ENCODE measurements at places on chromosomes 4 and X. TPM values are rescaled to one million over a fixed set of nuclear protein-coding genes. Genes with fewer than 3 reads are reported as not detected.

DNA sequence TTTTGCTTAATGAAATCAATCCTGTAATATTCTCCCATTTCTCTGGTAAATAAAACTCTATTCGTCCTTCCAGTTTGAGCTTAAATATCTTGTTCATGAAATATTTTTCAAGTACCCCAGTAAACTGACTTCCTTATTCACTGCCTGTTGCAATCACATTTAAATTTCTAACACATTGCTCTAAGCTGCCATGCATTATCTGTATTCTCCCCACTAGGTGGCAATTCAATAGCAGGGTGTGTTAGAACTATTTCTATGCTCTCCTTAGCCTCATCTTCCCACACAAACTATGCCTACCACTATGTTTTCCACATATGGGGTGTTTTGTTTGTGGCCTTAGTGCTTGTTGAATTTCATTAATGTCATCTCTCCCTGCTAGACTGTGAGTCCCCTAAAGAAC is 377.1 kb upstream of the HS3ST1 start:
- DNase-seq: no peak

GRCh38 chr4:143381189-143382118 is 44.8 kb downstream of the GAB1 start:
- DNase-seq: peak; percentile 78

- no peak for DNase-seq
Observed at GRCh38 chrX:78725287-78725686, 22.2 kb upstream of the LPAR4 start.

- no peak for DNase-seq
Observed at GRCh38 chr4:102036619-102037376, 246.3 kb downstream of the BANK1 start.

- peak; percentile 72 for DNase-seq
Observed at GRCh38 chrX:107825698-107826237, at the start of gene MID2. TSS of gene MID2 (plus strand) at chrX:107825866. CDS start at chrX:107826427, 561 bp downstream.

DNA sequence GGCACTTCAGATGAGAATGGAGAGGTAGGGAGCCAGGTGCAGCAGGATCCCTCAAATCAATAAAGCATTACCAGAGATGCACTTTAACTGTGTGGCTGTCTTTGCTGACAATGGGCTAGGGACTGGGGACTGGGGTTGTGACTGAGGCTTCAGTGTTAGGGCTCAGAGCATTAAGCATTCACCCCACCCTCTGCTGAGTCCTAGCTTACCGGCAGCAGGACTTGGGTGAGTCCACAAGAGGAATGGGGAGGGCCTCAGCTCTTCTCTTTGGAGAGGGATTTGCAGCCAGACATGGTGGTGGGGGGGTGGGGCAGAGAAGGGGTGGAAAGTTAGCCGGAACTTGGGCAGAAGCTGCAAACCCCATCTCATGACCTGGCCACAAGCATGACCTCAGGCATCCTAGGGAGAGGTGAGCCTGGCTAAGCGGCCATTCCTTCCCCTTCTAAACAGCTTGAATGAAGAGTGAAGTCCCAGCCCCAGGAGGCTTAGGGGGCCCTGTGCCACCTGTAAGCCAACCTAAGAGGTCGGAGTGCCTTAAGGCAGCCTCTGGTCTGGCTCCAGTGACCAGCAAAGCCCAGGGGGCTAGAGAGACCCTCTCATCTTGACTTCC is 78.4 kb downstream of the STARD8 start:
- DNase-seq: no peak

- peak; percentile 0 for DNase-seq
Observed at GRCh38 chrX:39356119-39356807, 555.0 kb downstream of the MID1IP1 start.

GRCh38 chr4:69322055-69322454 is 41.8 kb downstream of the UGT2B28 start:
- no peak for DNase-seq

DNA sequence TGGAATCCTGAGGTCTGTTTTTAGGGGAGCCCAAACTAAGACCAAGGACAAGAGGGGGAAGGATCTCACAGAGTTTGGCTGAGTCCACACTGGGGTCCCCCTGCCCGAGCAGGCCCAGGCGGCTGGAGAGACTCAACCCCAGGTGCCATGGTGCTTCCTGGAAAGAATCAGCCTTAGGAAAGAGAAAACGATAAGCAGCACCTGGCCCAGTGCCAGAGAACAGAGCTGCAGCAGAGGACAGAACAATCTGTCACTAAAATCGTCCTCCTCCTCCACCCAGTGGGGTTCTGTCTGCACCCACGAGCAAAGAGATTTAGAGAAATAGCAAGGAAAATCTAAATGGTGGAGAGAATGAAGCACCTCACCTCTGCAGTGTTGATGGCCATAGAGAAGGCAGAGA is 470.5 kb downstream of the BCOR start:
- DNase-seq: no peak

DNA sequence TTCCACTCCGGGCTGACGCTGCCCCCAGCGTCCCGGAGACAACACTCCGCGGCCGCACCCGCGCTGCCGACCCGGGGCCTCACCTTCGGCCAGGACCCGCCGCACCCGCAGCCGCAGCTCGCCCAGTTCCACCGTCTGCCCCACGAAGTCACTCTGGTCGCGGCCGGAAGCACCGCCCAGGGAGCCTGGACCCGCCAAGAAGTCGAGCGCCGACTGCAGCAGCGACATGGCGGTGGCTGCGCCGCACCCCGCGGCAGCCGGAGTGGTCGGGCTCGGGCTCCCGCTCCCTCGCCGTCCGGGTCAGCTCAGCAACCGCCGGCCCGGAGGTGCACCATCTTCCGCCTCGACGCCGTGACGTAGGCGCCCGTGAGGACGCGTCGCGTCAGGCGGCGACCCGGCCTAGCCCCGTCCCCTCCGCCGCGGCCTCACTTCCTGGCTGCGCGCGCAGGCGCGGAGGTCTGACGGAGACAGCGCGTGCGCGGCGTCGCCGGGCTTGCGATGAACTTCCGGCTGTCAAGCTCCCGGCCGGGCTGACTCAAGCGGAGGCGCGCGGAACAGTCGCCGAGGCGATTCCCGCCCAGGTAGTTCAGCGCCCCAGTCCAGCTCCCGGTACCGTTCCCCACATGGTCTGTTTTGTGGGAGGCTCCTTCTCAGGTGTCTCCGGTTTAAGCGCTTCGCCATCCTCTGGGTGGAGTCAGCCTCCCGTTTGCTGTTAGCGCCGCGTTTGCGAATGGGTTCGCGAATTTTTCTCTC is at the start of the genes GAK and TMEM175:
Gene GAK, minus strand, starts transcription at position 357 of the 753 bp plus-strand sequence. Its CDS starts 129 bp downstream, at position 228.
Gene TMEM175, plus strand, starts transcription at position 501 of the 753 bp plus-strand sequence. CDS start 15,280 bp downstream, outside the sequence.
- peak; percentile 97 for DNase-seq

- no peak for DNase-seq
Observed at GRCh38 chrX:107355533-107355932, 93.9 kb upstream of the FRMPD3 start.

GRCh38 chrX:56744996-56745395 is 16.0 kb downstream of the NBDY start:
- DNase-seq: no peak

DNA sequence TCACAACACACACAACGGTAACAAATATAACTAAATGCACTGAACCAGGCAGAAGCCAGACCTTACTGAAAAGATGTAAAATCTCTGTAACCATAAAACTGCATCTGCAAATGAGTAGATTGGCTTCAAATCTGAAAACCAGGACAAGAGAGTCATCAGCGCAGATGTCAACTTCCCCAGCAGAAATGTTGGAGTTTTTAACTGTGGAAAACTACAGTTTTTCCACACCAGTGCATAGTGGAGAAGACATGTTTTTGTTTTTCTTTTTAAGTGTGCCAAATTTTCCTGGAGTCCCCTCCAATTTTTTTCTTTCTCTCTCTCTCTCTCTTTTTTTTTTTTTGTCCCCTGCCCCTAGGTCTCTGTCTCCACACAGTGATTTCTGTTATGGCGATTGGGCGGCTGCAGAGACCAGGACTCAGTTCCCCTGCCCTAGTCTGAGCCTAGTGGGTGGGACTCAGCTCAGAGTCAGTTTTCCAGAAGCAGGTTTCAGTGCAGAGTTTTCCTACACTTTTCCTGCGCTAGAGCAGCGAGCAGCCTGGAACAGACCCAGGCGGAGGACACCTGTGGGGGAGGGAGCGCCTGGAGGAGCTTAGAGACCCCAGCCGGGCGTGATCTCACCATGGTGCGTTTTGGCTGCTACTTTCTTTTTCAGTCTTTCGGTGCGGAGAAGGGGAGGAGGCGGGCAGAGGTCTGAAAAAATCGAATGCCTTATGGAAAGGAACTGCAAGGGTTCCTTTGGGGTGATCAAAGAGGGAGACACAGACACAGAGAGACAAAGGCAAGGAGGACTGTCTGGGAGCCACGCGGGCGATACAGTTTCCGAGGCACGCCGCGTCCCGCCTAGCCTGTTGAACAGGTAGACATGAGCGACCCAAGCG is at the start of gene GUCY1A1:
Gene GUCY1A1, plus strand, starts transcription at position 505 of the 878 bp plus-strand sequence. CDS start 30,020 bp downstream, outside the sequence.
- peak; percentile 30 for DNase-seq

GRCh38 chr4:2353222-2354107 is 65.0 kb downstream of the ZFYVE28 start:
- peak; percentile 74 for DNase-seq

DNA sequence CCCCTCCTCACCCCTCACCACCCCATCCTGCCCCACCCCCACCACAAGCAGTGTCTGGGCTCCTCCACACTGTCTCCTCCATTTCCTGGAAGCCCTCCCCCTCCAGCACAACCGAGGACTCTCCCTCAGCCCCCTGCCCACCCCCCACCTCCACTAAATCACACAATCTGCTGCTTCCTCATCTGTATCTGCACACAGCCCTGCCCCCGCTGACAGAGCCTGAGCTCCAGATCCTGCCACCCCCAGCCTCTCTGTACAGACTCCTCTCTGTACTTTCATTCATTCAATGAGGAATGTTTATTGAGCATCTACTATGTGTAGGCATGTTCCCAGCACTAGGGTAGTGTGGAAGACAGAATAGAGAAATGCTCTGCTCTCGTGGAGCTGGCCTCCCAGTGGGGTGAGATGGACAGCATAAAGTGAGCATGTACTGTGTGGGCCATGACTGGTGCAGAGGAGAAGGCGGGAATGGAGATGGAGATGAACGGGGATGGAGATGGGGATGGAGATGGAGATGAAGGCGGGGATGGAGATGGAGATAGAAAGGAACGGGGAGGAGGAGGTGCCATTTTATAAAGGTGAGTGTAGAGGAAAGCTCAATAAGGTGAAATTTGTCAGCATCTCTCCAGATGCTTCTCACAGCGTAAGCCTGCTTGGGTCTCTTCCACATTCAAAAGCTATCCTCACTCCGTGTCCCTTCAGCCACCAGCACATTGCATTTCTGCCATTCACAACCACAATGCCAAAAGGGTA is 2.5 kb upstream of the PPP2R2C start:
- no peak for DNase-seq

GRCh38 chr4:10587296-10587695 is 97.3 kb downstream of the CLNK start:
- no peak for DNase-seq

- DNase-seq: no peak
Observed at GRCh38 chr4:135411251-135411650, 1209.7 kb upstream of the PABPC4L start.

- no peak for DNase-seq
Observed at GRCh38 chr4:183321516-183321915, 710 bp downstream of the CLDN24 start.

GRCh38 chrX:72540318-72540717 is 32.3 kb downstream of the HDAC8 start:
- DNase-seq: no peak

DNA sequence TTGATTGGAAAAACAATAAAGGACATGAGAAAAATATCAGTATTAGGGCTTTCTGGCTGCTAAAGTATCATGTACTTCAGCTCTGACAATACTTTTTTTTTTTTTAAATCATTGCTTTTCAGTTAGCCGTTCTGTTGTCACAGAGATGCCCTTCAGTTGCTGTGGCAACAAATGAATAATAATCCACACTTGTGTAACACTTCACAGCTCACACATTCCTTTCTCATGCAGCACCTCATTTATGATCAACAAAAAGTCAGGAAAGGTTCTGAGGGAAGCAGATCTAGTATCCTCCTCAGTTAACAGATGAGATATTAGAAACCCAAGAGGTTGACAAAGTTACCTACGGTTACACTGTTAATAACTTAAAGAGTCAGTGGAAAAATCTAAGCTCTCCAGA is 444.2 kb upstream of the SLIT2 start:
- DNase-seq: no peak

DNA sequence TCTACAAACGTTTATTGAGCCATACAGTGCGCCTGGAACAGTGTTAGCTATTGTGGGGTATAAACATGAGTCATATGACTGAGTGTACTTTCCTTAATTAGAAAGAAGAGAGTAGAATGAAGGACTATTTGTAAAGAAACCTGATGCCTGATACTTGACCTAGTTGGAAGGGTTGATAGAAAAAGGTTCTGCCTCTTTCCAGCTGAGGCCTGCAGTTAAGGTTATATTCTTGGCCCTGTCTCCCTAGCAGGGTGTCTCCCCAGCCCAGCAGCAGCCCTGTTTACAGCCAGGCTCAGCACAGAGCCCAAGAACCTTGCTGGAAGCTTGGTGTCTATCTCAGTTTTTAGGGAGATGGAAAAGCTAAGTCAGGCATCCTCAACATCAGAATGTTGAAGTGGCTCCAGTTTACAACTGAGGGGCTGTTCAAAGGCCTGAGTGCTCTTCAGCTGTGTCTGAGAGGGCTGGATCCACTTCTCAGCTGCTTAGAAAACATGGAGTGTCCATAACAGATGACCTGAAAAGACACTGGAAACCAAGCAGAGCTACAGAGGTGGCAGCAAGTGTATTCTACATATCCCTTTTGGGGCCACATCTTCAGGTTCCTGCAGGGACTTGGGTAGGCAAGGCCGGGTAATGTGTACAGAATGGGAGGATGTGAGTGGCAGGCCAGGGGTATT is 21.6 kb downstream of the NYX start:
- no peak for DNase-seq

GRCh38 chr4:37721995-37722638 is 35.9 kb upstream of the RELL1 start:
- DNase-seq: no peak

GRCh38 chrX:20265726-20266681 is 705 bp downstream of the RPS6KA3 start:
- DNase-seq: peak; percentile 28

GRCh38 chr4:75525910-75526309 is 11.6 kb downstream of the THAP6 start:
- no peak for DNase-seq

AMBN gene
- total RNA-seq: not detected

FAM241A gene
- total RNA-seq: 4.9 TPM

PNCK gene
- not detected for total RNA-seq

CLOCK gene
- total RNA-seq: 10.2 TPM

CORIN gene
- 2.8 TPM for total RNA-seq

MXRA5 gene
- 1.0 TPM for total RNA-seq

NBDY gene
- 9.4 TPM for total RNA-seq

GIMD1 gene
- not detected for total RNA-seq

F11 gene
- 7.2 TPM for total RNA-seq

RBM46 gene
- not detected for total RNA-seq

PCYT1B gene
- 2.2 TPM for total RNA-seq

SLITRK4 gene
- 0.94 TPM for total RNA-seq

SGCB gene
- total RNA-seq: 20.7 TPM

GPC3 gene
- total RNA-seq: 52.9 TPM

KLF3 gene
- 73.9 TPM for total RNA-seq

CT45A6 gene
- total RNA-seq: not detected

CLTRN gene
- total RNA-seq: 0.88 TPM

ZGRF1 gene
- 4.5 TPM for total RNA-seq

CXCL1 gene
- total RNA-seq: 8.8 TPM

TEX13C gene
- 2.1 TPM for total RNA-seq

ASB12 gene
- 0.34 TPM for total RNA-seq
